ENCODE measurements at places on chromosomes 4 and X.

- DNase-seq = no peak
Measured at GRCh38 chrX:30530606-30531005, 47.0 kb downstream of the TASL start.

DNA sequence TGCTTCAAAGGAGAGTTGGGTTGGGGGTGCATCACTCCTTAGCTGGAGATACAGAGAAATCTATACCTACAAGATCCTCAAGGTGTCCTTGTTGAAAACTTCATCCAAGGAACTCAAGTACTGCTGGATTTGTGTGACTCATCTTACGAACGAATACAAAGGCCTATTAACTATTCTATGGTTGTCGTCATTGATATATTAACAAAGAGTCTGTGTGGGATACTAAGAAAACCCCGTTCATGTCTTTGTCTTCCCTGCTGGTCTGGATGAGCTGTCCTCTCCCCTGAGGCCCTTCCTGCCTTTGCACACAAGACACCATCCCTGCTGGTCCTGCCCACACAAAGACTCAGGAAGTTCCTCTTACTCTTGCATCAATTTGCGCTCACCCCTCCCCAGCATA lies 54.9 kb upstream of the IRF2 start:
- DNase-seq = no peak

DNA sequence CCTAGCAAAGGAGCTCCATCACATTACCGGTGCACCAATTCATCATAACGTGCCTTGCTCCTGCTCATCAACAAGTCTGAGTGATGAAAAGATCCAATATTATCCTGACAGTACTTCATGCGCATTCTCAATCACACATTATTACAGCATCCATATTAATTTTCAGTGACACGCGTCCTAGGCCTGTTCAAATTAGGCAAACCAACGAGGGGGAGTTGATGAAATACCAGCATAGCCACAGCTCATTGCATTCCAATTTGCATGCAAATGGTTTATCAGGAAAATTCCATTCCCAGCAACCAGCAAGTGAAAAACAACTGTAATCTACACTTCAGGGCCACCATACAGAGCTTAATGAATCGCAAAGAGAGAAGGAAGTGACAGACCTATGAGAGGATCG lies 236.9 kb downstream of the DCLK2 start:
- no peak for DNase-seq

- no peak for DNase-seq
Measured at GRCh38 chrX:49101629-49101984, 21.9 kb upstream of the WDR45 start.

Measured in WERI-Rb-1 (cell line).